Bone marrow (tissue), 2 donors: ENCODE measurements at places on chromosomes 7 and 10.

GRCh38 chr10:29924436-29924835 lies 134.9 kb downstream of the JCAD start:
- no peak for DNase-seq

DNA sequence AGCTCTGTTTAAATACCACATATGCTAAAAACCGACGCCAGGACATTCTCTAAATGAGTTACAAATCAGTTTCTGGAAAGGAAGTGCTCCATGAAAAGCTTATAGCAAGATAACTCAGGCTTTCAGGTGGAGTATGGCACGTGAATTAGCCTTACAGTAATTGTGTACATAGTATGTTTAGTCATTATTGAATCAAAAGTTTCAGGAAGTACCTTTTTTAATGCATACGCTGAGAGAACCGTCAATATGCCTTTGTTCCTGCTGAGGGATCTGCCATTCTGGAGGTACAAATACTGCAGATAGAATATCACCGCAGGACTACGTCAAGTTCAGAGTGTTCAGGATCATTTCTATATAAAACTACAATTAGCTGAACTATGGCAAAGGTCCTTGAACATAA lies 45.7 kb downstream of the ANKMY2 start:
- DNase-seq: no peak

GRCh38 chr10:80356563-80356988 lies at the start of the genes DYDC1 and DYDC2:
TSS of gene DYDC1 (minus strand) at chr10:80356755. CDS start at chr10:80352601, 4,154 bp downstream.
TSS of gene DYDC2 (plus strand) at chr10:80356781. CDS start at chr10:80362444, 5,663 bp downstream.
- DNase-seq: no peak

- DNase-seq: no peak
These were observed 163.1 kb downstream of the ZNF438 start for GRCh38 chr10:30868611-30869010.

GRCh38 chr10:77784856-77785255 lies 141.7 kb downstream of the DLG5 start:
- no peak for DNase-seq

DNA sequence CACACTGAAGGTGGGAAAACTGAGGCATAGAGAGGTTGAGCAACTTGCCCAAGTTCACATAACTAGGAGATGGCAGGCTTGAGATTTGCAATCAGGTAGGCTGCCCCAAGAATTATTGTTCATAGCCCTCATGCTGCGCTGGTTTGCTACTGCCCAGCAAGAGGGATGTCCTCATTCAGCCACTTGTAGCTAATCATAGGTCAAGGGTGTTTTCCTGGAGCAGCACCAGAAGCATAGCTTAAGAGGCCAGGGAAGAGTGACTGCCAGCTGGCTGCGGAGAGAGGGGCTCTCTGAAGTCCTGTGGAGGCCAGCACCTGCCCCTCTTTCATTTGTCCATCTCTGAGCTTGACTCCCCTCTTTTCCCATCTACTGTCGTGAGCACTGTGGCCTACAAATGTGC lies 15.0 kb downstream of the CDHR3 start:
- DNase-seq: no peak

DNA sequence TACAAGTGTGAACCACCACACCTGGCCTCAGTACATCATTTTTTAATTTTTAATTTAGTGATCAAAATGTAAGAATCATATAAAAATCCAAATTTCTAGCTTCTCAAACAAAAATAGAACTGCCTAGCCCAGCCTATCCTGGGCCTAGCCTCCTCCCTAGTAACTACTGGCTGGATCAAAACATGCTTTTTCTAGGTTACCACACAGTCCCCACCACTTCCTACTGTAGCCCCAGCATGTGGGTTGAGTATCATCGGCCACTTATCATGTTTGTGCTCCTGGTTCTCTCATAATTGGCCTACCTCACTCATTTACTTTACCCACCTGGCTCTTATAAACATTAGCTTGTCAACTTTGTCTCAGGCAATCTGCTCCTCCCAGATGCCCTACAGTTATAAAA lies 52.9 kb downstream of the DNAJC12 start:
- DNase-seq: no peak

GRCh38 chr10:94546049-94546900 lies 687 bp downstream of the HELLS start:
- no peak for DNase-seq

- no peak for DNase-seq
These were observed 884.6 kb upstream of the GHITM start for GRCh38 chr10:83254698-83255097.

GRCh38 chr7:5595545-5596045 lies 172.0 kb upstream of the TNRC18 start:
- no peak for DNase-seq

DNA sequence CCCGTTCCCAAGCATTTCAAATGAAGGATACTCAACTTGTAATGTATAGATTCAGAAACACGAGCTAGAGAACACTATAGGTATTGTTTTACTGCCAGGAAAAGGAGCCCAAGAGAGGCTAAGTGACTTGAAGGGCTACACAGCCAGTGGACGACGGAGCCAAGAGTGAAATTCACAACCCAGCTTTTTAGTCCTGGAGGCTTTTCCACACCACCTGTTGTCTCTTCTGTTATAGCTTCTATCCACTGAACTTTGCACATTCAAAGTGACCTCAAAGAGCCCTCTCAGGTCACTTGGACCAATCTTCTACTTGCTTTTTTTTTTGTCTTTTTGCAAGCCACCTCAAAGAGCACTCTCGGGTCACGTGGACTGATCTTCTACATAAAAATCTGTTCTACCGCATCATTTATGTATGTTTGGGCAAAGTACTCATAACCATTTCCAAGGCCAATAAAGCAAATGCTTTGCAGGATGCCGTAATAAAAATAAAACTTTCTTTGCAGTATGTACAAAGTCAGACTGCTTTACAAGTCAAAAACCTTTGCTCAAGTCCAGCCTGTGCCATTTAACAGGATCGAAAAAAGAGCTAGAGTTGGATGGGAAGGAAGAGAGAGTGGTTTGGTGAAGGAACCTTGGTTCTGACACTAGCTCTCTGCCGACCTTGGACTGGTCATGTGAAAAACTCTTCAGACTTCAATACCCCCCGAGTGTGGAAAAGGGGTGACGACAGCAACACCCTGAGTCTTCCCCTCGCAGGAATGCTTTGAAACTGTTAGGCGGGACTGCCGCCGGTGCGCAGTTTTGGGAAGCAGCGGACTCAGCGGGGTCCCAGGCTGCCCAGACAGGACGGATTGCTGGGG lies 821 bp downstream of the SLC35B4 start:
- DNase-seq: no peak

DNA sequence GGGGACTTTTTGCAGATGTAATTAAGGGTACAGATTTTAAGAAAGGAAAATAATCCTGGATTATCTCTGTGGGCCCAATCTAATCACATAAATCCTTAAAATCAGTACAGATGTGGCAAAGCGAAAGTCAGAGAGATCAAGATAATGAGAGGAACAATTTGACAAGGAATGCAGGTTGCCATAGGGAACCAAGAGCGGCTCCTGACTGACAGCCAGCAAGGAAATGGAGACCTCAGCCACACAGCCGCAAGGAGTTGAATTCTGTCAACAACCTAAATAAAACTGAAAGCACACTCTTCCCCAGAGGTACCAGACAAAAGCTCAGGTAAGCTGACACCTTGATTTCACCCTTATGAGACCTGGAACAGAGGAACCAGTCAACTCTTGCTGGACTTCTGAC lies 3.4 kb upstream of the PNPLA8 start:
- DNase-seq: no peak

DNA sequence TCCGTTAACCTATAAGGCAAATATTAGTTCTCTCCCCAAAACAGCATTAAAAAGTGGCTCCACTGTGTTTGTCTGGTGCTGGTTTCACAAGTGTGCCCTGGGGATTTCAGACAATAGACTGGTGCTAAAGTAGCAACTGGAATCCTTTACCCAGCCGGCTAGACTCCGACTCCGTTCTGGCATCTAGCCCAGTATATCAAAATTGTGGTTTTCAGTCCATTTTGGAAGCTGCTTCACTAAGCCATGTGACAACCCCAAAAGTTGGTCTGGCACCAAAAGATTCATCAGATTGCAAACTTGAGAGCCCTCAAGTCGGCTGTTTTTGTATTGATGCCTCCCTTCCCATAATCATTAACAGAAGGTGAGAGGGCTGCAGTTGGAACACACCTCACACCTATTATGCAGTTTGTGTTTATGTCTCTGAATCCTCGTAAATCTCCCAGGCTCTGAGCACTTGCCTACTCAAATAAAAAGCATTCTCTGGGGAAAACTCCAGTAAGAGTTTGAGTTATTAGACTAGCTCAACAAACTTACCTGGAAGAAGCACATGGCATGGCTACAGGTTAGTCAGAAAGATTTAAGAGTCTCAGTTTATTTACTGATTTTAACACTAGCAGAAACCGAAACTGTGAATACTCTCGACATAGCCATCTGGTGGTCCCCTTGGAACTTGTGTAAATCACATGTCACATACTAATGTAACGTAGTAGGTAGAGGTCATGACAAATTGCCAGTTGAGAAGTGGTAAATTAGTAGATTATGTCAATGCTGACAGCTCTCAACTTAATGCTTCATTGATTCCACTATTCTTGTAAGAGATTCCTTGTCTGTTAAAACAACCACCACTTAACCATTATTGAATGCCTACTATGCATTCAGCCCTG lies 14.8 kb upstream of the WNT16 start:
- no peak for DNase-seq

DNA sequence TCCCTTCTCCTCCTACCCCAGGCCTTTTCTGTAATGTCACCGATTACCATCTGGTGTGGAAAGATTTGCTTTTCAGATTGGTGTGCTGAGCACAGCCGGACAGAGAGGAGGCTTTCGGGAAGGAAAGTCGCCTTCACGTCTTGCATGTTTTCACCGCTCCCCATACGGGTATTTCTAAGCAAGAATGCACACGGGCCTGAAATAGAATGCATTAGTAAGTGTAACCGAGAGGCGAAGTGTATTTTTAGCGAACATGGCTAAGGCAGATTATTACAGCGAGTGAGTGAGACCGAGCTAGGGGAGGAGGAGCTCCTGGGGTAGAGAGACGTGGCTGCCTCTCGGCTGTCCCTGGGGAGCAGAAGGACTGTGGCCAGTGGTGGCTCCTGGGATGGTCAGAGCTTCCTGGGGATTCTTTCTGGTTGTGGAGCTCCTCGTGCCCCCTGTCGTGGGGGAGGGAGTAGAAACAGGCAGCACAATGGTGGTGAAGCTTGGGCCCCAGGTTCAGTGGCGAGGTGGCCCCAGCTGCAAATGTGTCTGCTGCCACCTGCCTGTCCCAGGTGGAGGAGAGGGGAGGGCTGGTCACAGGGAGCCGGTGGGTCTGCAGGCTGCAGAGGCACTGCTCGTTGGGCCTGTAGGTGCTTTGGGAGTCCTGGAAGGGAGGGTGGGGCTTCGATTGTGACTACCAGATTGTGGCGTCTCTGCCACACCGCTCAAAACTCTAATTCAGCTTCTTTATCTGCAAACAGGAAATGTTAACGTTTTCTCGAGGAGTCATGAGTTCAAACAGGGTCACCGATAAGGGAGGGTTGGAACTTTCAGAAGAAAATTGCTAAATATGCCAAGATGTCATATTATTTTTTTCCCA lies 135.8 kb downstream of the CAMK1D start:
- DNase-seq: no peak

DNA sequence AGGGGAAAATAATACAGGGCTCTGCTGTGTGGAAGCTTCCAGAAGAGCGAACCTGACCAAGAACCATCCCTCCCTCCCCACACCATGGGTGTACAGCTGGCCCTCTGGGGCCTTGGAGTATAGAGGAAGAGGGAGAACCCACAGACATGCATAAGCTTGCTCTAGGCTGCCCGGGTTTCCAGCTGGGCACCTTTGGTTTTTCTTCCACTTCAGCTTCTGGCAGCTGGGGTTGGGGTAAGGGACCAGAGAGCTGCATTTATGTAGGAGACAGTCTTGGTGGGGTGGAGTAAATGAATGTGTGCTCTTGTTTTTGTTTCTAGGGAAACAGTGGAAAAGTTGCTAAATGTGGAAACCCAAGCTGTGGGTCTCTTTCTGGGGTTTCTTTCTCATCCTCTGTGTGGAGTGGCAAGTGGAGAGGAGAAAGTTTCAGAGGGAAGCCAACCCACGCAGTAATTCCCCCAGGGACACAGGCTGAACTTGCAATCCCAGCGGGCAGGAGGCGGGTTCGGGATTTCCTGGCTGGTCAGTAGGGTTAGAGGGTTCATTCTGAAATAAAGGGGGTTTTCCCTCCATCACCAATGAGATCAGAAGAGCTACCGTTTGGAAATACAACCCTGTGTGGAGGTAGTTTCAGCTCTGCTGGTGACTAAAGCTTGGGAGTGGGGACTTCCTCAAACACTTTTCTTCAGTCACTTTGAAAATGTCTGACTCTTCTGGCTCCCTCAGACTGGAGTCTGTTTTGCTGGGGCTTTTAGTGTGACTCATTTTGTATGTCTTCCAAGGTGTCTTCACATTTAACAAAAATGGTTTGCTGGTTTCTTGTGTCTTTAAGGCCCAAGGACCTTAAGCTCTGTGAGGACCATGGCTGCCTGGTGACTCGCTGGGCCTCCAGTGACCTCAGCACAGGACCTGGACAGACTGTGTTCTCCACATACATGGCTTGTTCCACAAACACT lies 22.2 kb upstream of the SRGN start:
- peak; percentile 89 for DNase-seq

DNA sequence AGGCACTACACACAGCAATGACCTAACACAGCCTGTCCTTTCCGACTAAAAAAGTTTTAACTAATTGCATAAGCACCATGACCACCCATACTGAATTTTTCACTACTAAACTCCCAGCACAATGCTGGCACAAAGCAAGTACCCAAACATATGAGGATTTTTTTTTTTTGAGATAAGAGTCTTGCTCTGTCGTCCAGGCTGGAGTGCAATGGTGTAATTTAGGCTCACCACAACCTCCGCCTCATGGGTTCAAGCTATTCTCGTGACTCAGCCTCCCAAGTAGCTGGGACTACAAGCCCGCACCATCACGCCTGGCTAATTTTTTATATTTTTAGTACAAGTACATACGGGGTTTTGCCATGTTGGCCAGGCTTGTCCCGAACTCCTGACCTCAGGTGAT lies 5.1 kb downstream of the UBE2H start:
- no peak for DNase-seq

GRCh38 chr7:132745510-132745909 lies 169.2 kb upstream of the PLXNA4 start:
- no peak for DNase-seq

- DNase-seq: no peak
These were observed 95.6 kb upstream of the KIF5B start for GRCh38 chr10:32151871-32152270.

GRCh38 chr10:65555192-65555591 lies 1370.6 kb upstream of the LRRTM3 start:
- no peak for DNase-seq

- no peak for DNase-seq
These were observed 22.2 kb downstream of the SLC37A3 start for GRCh38 chr7:140375892-140376730.

- no peak for DNase-seq
These were observed 64.9 kb downstream of the TBXAS1 start for GRCh38 chr7:139893999-139894398.
